ENCODE measurements at places on chromosomes 12 and 14.

DNA sequence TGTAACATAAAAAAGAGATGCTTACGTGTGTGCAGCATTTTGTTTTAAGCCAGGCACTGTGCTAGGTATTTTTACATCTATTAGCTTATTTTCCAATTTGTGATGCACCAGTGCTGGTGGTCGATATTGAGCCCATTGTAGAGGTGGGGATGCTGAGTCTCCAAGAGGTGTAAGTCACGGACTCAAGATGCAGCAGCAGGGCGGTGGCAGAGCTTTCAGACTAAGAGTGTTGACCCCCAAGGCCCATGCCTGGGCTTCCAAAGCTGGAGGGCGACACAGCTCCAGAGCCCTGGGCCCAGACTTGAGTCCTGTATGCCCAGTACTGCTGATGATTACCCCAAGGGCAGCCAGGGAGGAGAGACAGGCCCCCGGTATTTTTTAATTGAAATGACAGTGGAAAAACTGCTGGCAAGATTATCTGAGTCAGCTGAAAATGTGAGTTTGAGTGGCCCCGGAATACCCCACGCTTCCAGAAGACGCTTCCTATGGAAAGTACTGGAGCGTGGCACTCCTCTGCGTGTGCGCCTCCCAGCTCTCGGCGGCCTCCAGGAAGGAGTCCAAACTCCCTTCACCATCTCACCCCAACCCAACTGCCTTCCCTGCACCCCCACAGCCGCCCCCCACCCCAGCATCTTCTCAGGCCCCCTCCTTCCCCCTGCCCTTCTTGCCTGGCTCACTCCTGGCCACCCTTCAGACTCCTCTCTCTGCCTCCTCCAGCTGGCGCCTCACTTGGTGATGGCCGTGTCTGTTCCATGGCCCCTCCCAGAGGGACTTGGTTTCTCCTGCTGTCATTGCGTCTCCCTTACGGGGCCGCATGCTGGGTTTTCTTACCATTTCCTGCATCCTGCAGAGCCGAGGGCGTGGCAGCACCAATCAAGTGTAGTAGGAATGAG is 40.7 kb downstream of the ELK3 start:
- no peak for DNase-seq

DNA sequence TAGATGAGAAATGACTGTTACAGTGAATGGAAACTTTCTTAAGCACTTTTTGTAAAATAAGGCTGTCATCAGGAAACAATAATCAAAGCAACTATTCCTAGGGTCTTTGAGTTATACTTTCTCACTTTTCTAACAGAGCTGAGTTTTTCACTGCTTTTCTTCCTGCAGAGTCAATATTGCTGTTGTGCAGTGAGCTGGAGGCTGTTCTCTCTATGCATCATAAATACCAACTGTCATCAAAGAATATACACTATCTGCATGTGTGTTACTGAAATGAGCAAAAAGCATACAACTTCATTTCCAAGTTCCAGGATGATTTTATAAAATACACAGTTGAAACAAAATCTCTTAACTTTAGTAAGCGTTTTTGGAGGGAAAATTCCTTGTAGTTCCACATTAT is 110.4 kb upstream of the CPSF6 start:
- DNase-seq: no peak

- DNase-seq: no peak
Observed at GRCh38 chr14:89956661-89957009, 908 bp downstream of the TDP1 start.

DNA sequence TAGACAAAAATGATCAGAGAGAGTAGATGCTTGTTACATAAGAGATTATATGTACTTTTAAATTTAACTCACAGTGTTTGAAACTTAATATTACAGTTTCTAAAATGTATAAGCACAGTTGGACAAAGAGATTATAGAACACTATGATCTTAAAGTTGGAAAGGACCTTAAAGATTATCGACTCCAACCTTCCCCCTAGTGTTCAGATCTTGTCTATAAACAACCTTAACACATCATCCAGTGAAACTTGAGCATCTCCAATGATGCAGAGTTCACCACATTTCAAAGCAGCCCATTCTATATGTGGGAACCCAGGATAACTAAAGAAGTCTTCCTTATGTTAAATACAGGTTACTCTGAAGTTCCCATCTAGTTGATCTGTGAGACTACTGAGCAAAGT is 480.8 kb downstream of the RMST start:
- no peak for DNase-seq

DNA sequence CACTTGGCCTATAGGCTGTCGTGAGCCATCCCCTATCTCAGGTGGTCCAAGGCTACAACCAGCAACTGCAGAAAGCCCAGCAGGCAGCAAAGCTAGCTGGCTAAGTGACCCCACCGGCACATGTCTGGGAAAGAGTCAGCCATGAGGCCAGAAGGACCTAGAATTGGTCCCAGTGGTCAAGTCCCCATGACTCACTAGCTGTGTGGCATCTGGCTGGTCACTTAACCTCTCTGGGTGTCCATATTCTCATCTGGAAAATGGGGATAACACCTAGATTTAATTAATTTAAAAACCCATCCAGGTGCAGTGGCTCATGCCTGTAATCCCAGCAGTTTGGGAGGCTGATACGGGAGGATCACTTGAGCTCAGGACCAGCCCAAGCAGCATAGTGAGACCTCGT is 37.6 kb downstream of the SYNE3 start:
- DNase-seq: no peak

DNA sequence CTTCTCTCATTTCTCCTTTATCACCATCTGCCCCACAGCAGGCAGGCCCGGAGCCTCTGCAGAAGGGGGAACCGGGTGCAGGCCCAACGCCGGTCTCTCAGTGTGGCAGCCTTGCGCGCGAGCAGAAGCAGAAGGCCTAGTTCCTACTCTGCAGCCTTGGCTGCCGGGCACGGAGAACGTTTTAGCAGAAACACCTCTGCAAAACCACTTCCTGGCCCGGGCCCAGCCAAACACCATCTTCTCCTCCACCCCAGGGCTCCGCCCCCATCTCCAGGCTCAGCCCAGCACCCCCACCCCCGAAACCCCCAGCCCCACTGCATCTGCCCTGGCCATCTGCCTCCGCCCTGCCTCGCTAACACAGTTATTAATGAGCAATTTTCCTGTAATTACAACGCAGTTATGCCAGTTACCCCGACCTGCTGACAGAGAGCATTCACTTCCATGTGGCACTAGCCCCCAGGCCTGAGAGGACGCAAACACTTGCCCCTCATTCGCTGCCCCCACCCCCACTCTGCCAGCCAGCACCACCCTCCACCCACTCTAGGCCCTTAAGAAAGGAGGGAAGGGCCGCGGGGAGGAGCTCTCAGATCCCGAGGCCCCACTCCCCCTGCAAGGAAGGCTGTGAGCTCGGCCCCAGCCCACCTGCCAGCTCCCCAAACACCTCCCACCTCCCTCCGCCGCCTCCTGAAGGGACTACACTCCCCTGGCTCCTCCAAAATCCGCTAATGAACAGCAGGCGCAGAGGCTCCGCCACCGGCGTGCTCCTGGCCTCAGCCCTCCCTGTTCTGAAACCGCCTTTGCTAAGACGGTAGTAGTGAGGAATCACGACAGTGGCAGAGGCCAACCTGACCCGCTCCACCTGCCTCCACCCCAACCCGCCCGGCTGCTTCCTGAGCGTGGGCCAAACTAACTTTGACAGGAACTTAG is 44.7 kb upstream of the FBRSL1 start:
- peak; percentile 99 for DNase-seq

GRCh38 chr12:29283969-29284700 is 96.8 kb downstream of the ERGIC2 start:
- no peak for DNase-seq

All from NCI-H82 (cell line).